ENCODE measurements at places on chromosomes 2 and 18.

GRCh38 chr2:202376460-202377206, 506 bp downstream of the BMPR2 start:
- DNase-seq: peak; percentile 70

DNA sequence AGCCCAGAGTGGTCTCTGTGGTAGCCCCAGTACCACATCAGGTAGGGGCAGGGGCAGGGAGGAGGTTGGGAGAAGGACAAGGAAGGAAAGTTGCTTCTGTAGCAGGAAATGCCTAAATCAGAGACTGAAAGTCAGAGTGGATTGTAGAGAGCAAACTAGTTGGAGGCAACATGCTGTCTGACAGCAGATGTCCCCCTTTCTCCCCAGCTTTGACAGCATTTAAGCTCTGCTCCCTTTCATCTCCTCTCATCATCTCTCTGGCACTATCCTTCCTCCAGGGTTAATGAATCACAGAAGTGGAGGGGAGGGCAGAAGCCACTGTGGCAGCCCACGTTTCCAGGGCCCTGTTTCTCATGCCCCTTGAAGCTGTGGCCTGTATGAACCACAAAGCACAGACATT, 50.4 kb downstream of the BOD1L2 start:
- no peak for DNase-seq

DNA sequence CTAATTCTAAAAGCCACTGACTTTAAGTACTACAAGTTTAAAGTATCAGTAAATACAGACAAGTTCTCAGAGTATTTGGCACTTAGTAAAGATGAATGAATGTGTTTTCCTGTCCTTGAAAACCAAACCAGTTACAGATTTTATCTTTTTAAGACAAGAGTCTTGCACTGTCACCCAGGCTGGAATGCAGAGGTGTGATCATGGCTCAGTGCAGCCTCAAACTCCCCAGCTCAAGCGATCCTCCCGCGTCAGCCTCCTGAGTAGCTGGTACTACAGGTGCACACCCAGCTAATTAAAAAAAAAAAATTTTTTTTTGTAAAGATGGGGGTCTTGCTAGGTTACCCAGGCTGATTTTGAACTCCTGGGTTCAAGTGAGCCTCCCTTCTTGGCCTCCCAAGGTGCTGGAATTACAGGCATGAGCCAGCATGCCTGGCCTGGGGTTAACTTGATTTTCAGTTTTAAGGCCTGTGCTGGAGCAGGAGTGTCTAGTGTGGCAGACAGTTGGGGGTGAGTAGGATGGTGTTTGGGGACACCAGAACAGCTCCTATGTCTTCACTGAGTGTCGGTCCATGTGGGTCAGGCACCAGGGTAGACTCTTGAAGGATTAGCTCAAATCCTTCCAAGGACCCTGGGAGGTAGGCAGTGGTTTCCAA, 9.7 kb downstream of the RPS7 start:
- DNase-seq: no peak

- DNase-seq: no peak
Measured at GRCh38 chr2:120624061-120624737, 111.5 kb upstream of the GLI2 start.

GRCh38 chr2:234985608-234986245, 33.9 kb downstream of the SH3BP4 start:
- DNase-seq: no peak

- no peak for DNase-seq
Measured at GRCh38 chr2:139924070-139924469, 1143.9 kb upstream of the NXPH2 start.

- no peak for DNase-seq
Measured at GRCh38 chr2:203612246-203612645, 77.1 kb upstream of the RAPH1 start.

DNA sequence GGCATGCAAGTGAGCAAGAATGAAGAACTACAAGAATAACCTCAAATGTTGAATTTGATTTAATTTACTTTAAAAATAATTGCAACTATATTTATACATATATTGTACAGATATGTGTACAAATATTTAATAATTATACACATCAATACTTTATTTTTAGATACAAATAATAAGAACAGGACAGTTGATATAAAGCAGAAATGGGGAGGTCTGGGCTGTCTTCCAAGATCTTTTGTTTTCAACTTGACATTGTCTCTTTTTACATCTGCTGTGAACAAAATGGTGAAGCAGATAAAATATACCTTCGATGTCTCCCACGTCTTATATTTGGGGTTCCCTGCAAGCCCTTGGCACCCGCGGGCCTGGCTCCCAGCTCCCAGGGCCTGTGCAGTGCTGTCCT, 231.3 kb upstream of the RBBP8 start:
- no peak for DNase-seq

- no peak for DNase-seq
Measured at GRCh38 chr18:27211569-27211968, 26.5 kb upstream of the CHST9 start.

All from erythroblast (primary cell).